ENCODE measurements at places on chromosomes 13 and 19. TPM values are rescaled to one million over a fixed set of nuclear protein-coding genes. Genes with fewer than 3 reads are reported as not detected.

DNA sequence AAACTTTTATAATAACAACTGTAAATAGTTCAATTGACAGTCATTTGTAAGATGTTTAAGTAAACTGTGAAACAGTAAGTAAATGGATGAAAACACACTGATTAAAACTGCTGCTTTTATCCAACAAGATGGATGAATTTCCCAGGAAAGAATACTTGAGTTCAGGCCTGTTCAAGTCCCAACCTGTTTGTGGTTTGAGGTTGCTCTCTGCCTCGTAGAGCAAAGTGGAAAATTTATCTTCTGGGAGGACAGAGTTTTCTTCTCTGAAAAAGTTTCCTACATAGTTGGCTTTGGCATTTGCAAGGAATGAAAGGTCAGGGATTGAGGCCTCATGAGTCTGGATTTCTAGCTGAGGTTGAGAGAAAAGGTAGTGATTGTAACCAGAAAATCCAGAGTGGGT lies 15.2 kb upstream of the ZNF543 start:
- DNase-seq = no peak

GRCh38 chr13:46495651-46496050 lies 57.3 kb upstream of the LRCH1 start:
- DNase-seq = no peak

GRCh38 chr13:113668491-113668971 lies 1.5 kb downstream of the GRK1 start:
- DNase-seq = no peak

- no peak for DNase-seq
These were observed 22.4 kb downstream of the LRCH1 start for GRCh38 chr13:46575301-46575771.

DNA sequence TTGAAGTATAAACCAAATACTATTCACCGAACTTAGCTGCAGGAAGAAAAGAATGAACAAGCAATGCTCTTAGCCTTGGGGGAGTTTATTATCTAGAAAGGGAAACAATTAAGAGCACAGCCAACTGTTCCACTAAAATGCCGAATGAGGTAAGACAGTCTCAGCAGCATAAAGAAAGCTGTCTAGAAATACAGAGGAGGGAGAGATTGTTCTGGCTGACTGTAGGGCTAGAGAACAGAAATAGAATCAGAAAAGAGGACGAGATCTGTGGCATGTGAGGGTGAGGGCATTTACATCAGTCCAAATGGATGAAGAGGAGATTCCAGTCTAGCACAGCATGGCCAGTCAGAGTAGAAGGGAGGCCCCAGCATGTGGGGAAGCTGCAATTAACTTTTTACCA lies 56.8 kb upstream of the TNFRSF19 start:
- no peak for DNase-seq

DNA sequence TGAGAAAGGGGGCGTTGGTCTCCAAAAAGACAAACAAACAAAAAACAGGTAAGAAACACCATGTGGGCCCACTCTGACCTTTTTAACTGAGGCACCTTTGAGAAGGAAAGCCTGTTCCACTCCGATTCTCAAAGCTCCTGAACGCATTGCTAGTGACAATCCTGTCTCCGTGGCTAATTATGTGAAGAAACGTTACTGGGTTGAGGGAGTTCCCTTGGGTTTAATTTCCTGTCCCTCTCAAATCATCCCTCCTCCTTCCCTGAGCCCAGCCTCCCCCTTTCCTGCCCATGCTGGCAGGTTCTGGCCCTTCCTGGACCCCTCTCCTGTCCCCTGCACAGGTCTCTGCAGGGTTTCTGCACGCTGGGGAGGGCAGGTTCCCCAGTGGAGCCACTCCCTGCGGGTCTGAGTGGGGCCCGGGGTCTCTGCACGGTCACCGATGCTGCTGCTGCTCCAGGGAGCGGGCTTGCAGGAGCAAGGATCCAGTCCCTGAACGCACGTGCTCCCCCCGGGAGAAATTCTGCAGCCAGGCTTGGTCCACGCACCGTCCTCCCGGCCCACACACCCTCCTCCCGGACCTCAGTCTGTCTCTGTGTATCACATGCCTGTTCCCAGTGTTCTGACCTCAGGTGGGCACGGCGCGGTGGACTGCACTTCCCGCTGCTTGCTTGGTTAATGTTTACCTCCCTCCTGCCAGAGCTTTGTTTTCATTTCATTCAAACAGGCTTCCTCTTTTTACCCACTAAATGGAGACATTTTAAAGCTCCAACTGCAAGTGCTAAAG lies 76.4 kb upstream of the MCF2L start:
- DNase-seq = no peak

- DNase-seq = peak; percentile 32
These were observed 3.0 kb upstream of the SLC6A16 start for GRCh38 chr19:49327878-49328544.

DNA sequence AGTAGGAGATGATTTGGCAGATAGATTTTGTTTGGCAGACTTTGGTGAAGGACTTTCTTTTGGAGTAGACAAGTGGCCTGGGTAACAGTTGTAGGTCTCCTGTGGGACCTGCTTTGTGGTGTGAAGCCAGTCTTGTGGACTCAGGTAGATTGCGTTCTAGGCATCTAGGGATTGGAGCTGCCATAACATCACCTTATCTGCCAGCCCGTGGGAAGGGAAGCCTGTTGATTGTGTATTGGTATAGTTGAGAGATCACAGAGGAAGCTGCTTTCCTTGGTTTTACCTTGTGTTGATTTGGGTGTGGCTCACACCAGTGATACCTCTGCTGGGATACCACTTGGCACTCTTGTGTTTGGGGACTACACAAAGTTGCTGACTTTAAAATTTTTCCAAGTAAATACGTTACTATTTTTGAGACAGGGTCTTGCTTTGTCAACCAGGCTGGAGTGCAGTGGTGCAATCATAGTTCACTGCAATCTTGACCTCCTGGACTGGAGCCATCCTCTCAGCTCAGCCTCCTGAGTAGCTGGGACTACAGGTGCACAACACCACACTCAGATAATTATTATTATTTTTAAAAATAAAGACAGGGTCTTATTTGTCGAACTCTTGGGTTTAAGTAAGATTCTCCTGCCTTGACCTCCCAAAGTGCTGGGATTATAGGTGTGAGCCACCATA lies 7.8 kb downstream of the HNRNPM start:
- DNase-seq = no peak

DNA sequence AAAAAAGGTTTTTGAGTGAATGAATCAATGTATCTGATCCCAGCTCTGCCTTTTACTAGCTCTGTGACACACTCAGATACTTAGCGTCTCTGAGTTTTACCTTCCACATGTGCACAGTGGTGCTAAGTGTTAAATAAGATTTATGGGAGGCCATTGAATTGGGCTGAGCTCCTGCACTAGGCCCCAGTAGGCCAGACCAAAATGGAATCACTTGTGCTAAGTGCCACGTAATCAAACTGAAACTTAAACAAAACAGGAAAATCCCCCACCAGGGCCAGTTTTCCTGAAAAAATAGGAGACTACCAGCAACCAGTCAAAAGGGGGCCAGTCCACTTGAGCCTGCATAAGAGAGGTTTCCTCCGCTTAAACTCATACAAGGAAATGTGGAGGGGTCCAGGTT lies 40.9 kb downstream of the GJA3 start:
- DNase-seq = no peak

DNA sequence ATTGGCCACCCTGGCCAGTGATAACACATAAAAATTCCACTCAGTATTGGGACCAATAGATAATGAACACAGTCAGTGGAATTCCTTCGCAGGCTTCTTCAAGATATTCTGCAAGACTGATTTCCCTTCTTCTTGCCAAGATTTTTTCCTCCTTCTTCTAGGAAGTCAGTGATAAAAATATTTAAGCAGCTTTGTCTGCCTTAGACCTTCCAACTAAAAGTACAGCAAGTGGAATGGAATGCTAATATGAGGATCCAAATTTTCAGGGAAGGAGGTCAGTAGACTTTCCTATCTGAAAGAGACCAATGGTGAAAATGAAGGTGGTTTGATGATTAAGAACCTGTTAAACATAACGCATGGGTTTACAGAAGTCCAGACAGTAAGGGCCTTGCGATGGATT lies 9.6 kb downstream of the STARD13 start:
- DNase-seq = no peak

GRCh38 chr13:33606692-33607091 lies 211.3 kb upstream of the RFC3 start:
- DNase-seq = no peak

DNA sequence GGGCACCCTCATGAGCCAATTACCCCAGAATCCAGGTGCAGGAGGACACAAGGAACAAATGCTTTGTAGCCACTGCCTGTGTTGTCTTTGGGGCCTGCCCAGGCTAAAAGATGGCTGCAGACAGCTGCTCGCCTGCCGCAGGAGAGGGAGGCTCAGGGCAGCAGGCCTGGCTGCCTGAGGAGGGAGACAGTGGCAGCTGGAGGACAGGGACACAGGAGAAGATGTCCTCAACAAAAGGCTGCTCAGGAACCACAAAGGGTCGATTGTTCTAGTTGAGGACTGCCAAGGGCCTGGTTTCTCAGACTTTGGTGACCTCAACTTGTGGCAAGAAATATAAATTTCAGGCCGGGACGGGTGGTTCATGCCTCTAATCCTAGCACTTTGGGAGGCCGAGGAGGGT lies 7.6 kb downstream of the SIRT2 start:
- DNase-seq = no peak

DNA sequence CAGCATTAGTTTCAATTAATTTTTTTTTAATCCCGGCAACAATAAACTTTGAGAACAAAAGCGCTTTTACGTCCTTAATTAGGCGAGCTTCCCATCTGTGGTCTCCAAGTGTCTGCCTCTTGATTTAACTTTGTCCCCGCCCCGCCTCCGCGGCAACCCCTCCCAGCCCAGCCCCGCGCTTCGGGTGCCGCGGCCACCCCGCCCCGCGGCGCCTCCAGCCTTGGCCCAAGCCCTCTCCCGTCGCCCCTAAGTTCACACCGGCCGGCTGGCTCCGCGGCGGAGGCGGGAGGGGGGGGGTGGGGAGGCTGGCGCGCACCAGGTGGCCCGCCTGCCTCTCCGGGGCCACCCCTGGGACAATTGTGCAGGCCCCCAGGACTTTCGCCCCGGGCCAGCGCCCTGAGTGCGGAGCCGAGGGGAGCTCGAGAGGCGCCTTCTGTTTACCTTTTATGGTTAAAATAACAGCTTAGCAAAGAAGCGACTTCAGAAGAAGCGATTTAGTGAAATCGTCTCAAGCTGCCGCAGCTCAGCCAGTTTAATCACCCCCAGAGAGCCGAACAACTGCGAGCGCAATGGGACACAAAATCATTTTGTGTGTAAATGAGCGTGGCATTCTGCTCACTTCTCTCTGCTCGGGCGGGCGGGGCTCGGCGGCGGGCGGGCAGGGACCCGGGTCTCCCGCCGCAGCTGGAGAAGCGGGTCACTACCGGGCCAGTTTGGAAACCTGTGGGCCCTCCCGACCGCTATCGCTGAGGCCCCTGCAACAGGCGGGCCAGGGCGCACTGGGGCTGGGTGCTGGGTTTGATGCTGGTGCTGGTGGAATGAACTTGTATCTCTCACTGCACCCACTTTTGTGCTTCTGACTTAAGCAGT lies 1.4 kb downstream of the KCTD15 start:
- no peak for DNase-seq

DNA sequence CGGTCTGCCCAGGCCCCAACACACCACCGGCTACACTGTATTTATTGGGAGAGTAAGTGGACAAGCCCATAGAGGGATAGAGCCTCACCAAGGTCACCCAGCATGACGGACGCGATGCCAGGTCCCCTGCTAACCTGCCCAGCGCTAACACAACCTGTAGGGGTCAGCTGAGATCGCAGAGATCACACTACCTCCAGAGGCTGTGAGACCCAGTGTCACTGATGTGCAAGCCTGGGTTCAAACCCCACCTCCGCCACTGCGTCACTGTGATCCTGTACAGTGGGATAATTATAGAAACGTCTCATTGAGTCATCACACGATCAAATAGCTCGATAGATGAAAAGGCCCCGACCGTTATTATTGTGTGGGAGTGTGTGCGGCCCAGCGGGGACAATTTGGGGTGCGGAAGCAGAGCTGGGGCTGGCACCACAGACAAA lies 10.6 kb upstream of the TLE2 start:
- no peak for DNase-seq

- no peak for DNase-seq
These were observed 98.2 kb downstream of the ING1 start for GRCh38 chr13:110811771-110812120.

DNA sequence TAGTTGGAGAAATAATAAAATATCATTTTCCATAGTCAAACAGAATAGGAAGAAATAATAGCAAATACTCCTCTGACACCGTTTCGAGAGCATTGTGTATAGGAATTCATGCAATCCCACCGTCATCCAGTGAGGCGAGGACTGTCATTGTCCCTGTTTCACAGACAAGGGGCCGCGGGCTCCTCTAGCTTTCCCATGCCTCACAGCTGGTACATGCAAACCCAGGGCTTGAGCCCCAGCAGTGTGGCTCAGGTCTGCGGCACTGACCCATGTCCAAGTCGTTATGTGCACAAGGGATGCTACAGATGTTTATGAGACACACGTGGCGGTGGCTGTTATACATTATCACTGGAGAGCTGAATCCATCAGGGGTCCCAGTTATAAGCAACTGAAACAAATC lies 18.5 kb upstream of the ATP11A start:
- DNase-seq = no peak

The DCAF15 gene
- total RNA-seq = 57.8 TPM

The GSX1 gene
- total RNA-seq = not detected

The LILRA1 gene
- total RNA-seq = not detected

The JAK3 gene
- 222 TPM for total RNA-seq

The USP12 gene
- total RNA-seq = 49.1 TPM

The CBLC gene
- total RNA-seq = not detected

The ZSCAN5C gene
- not detected for total RNA-seq

The ZNF844 gene
- 0.73 TPM for total RNA-seq
